Vagina (tissue), 2 donors: ENCODE measurements at places on chromosomes 11 and 22. TPM values are rescaled to one million over a fixed set of nuclear protein-coding genes. Genes with fewer than 3 reads are reported as not detected.

GRCh38 chr11:71977743-71978418, 20.8 kb upstream of the IL18BP start:
- no peak for DNase-seq

STIM1 gene
- 68.8 TPM for total RNA-seq

- no peak for DNase-seq
Observed at GRCh38 chr11:111406589-111406988, 27.5 kb upstream of the POU2AF1 start.

POU2AF2 gene
- not detected for total RNA-seq

DNA sequence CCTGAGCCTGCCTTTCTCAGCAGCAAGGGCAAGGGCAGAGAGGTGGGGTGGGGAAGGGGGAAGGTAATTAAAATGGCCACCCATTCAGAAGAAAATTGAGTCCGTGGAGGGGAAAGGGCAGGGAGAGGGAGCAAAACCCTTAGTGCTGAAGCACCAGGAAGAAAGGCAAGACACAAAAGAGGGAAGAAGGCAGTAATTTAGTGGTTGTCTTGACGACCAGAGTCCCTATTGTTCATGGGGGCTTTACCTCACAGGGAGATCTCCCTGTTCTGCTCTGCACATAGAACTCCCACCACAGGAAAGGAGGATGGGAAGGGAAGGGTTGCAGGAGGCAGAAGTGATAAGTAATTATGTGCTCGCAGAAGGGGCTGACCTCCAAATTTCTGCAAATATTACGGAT, 23.4 kb downstream of the SNX19 start:
- DNase-seq, result no peak

RHOD gene
- 26.5 TPM for total RNA-seq

MIAT gene
- 2.7 TPM for total RNA-seq

CDC42BPG gene
- total RNA-seq, result 13.0 TPM

DNA sequence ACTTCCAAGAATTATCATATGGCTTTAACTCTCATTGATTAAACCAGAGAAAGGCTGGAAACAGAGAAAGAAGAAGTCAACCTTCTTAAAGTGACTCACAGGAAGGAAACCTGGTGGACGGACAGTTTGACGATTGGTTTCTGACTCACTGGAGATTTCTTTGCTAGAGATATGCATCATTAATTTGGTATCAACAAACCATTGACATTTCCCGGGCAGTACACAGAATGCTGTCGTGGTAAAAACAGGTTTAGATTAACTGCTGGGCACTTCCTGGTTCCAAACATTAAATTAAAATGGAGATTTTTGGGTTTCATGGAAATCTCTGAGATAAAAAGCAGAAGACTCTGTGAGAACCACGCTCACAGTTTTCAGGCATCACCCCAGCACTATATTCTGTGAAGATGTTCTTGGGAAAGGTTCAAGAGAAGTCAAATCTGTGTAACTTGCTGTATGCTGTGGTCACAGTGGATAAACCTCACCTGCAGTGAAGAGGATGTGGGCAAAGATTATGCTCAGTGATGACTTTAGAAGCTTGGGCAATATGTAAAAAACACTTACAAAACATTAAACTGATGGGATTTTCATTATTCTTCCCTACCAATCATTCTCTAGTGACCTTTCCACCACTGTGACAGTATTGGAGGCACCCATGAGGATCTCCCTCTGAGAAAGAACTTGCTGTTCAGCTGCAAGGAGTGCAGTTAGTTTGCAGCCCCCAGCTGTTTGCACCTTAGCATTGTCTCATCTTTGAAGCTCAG, 61.1 kb upstream of the CD44 start:
- DNase-seq, result no peak

DNA sequence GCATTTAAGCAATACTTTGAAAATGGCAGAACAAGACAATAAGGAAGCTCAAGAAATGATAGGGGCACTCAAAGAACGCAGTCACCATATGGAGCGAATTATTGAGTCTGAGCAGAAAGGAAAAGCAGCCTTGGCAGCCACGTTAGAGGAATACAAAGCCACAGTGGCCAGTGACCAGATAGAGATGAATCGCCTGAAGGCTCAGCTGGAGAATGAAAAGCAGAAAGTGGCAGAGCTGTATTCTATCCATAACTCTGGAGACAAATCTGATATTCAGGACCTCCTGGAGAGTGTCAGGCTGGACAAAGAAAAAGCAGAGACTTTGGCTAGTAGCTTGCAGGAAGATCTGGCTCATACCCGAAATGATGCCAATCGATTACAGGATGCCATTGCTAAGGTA, 51.9 kb downstream of the SPECC1L start:
- no peak for DNase-seq

GRCh38 chr11:1791912-1792311, 28.2 kb upstream of the CTSD start:
- no peak for DNase-seq

HMGXB4 gene
- total RNA-seq, result 12.8 TPM

- no peak for DNase-seq
Observed at GRCh38 chr22:35299217-35299672, 449 bp upstream of the TOM1 start.

OR51I1 gene
- total RNA-seq, result not detected

GRCh38 chr11:108726077-108726800, 61.4 kb downstream of the DDX10 start:
- DNase-seq, result no peak

GRCh38 chr22:36460202-36460601, 21.2 kb downstream of the TXN2 start:
- no peak for DNase-seq

DNA sequence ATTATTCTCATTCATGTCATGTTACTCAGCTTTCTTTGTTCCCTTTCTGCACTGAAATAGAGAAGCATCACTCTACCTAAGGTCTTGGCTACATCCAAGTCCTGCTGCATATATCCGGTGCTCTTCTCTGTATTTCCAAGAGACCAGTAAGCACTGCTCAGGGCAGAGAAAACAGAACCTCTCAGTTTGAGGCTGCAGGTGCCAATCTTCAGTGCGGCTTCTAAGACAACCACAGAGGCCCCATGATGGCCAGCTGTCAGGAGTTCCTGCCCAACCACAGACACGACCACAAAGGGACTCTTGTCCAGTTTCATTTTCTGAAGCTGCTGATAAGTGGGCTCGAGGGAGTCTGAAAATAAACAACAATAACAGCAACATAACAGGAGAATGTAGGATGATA, 378.4 kb upstream of the PITPNB start:
- DNase-seq, result no peak

DENND6B gene
- total RNA-seq, result 2.7 TPM

KRTAP5-3 gene
- not detected for total RNA-seq

GRCh38 chr11:130426837-130427341, 1.5 kb downstream of the ADAMTS8 start:
- no peak for DNase-seq

DNA sequence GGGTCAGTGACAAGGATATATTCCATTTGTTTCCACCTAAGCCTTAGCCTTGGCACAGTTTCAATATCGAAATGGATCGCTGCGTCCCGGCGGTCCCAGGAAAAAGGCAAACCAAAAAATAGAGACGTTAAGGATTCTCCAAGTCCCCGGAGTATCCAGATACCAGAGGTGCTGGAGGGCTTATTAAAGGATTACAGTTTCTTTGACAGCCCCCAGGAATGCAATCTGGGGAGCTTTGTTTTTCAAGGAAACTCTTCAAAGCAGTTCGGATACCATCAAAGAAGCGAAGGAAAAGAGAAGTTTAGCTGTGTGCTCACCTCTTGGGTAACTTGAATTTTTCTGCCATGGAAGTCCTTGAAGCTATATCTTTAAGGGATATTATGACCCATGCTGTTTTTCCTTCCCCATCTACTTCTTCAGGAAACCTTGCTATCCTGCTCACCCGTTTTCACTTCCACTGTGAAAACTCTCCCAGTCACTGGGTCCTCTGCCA, 600 bp upstream of the GPR83 start:
- DNase-seq, result no peak

GRCh38 chr22:24236656-24237055, 8.2 kb downstream of the GGT5 start:
- DNase-seq, result no peak

DNA sequence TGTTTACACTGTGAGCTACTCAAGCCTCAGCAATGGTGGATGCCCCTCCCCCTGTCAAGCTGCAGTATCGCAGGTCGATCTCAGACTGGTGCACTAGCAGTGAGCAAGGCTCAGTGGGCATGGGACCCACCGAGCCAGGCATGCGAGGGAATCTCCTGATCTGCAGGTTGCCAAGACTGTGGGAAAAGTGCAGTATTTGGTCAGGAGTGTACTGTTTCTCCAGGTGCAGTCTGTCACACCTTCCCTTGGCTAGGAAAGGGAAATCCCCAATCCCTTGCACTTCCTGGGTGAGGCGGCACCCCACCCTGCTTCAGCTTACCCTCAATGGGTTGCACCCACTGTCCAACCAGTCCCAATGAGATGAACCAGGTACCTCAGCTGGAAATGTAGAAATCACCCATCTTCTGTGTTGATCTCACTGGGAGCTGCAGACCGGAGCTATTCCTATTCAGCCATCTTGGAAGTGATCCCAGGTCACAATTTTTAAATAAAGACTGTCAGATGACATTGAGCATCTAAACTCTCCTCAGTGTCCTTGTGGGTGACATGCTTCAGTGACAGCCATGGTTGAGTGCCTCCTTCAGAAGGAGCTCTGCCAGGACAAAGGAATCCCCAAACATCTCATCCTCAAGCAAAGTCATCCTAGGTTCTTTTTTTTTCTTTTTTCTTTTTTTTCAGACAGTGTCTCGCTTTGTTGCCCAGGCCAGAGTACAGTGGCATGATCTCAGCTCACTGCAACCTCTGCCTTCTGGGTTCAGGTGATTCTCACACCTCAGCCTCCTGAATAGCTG, 10.8 kb downstream of the SLC22A24 start:
- DNase-seq, result no peak

ART1 gene
- total RNA-seq, result not detected

- no peak for DNase-seq
Observed at GRCh38 chr11:82815406-82815805, 81.7 kb upstream of the FAM181B start.

- no peak for DNase-seq
Observed at GRCh38 chr11:102575012-102575411, 44.5 kb upstream of the MMP7 start.

SLCO2B1 gene
- 55.5 TPM for total RNA-seq

DNA sequence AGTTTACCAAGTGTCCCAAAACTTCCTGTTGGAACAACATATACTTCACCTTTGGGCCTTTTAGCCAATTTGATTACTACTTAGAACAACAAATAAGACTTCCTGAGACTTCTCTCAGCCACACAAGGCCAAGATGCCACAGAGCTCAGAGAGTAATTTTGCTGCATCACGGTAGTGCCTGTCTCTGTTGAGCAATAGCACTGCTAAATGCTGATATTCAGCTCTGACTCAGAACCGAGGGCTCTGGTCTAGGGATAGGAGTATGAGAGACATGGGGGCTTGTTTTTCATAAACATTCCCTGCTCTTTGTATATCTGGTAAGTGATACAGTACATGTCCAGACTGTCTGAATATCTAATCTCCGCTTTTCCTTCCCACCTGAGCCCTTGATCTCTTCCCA, 260.4 kb upstream of the ARHGAP20 start:
- DNase-seq, result no peak

GRCh38 chr11:31414338-31414737, 44.7 kb downstream of the DNAJC24 start:
- no peak for DNase-seq

GRCh38 chr11:72816404-72816990, 2.3 kb downstream of the ATG16L2 start:
- DNase-seq, result no peak
